Stimulated activated CD8-positive, alpha-beta memory T cell treated with anti-CD3 and anti-CD28 coated beads, Interleukin-4, amount 100 ng/mL, for 4 hours (primary cell): ENCODE measurements at places on chromosomes 4 and X.

DNA sequence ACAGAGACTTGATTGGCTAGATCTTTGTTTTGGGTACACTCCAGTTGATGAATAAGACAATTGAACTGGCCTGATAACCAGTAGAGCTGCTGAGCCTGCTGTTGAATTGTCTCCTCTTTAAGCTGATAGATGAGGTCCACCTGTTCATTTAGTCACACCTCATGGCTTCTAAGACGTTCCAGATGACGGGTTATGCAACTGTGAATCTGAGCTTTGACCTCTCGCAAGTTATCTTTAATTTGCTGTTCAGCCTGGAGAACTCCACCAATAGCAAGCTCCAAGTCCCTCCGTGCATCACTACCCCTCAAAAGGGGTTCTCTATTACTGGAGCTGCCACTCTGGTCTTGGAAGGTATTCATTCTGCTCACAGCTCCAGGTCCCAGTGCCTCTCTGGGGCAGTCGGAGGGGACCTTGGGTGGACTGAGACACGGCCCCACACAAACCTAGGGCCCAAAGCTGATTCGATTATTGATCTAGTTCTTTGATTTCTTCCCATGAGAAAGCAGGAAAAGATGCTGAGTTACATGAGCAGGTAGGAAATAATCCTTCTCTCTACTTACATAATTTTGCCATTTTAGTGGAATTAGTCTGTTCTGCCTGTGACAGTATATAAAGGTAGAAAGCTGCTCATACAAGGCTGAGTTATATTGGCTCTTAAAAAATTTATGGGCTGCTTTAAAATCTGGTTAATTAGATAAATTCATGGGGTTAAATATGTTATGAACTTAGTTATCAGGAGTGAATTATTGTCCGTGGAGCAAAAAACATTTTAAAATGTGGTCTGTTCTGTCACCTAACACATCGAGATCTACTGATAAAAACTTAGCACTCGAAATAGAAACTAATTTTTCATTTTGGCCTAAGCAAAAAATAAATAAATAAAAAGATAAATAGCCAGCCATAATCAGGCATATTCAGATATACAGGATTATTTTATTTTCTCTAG, 6.8 kb downstream of the MMAA start:
- no peak for DNase-seq

GRCh38 chr4:57291911-57292310, 181.7 kb upstream of the IGFBP7 start:
- no peak for DNase-seq

- no peak for DNase-seq
Observed at GRCh38 chrX:54807524-54808108, at the start of gene MAGED2. TSS of gene MAGED2 (plus strand) at chrX:54807745. CDS start at chrX:54809332, 1,587 bp downstream.

DNA sequence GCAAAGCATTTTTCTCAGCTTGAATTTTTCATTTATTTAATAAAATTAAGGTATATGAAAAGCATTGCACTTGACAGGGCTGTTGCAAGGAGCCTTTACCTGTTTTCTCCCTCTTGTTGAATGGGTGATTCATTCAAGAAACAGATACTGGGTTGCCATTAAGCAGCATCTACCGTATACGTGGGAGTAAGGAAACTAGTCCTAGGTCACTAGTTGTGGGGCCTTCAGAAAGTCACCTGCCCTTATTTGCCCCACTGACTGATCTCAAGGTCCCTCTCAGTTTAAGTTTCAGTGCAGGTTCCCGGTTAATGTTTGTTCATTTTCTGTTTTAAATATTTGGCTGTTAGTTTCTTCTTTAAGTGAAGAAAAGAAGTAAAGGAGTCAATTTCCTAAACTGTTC, 34.0 kb downstream of the LHFPL1 start:
- DNase-seq, result no peak

DNA sequence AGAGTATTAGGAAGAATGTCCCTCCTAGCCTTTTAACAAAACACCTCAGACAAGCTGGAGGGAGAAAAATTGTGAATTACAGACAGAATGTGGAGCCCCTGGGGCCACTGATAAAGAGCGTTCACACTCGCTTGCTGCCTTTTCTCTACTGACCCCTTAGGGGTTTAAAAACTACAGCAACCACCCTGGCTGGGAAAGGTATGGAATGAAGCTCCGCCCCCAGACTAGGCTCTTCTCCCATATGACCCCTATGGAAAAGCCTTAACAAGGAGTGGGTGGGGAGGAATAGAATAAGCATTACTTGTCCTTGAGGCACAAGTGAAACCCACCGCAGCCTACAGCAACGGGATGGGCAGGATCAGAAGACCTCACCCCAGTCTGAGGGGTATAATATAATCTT, 26.3 kb downstream of the ANKRD50 start:
- no peak for DNase-seq

- no peak for DNase-seq
Observed at GRCh38 chr4:145381163-145381562, 100.5 kb upstream of the SMAD1 start.

GRCh38 chr4:22487328-22487727, 28.5 kb downstream of the ADGRA3 start:
- no peak for DNase-seq

GRCh38 chr4:167785523-167785922, 306.8 kb upstream of the ANXA10 start:
- no peak for DNase-seq

DNA sequence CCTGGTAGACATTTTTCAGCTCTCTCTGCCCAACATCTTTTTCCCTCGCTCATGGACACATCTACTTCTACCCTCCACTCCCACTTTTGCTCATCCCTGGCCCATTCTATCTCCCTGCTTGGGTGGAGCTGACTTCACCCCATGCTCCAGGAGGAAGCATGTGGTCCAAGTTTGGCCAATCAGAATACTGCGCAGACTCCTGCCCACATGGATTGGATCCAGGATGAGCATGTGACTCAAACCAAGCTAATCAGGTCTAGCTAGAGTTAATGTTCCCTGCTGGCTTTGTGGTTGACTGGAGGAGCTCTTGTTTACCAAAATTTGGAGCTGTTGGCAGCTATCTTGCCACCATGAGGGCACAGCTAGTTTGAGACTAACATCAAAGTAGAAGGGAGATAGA, 22.7 kb downstream of the SMIM20 start:
- no peak for DNase-seq

DNA sequence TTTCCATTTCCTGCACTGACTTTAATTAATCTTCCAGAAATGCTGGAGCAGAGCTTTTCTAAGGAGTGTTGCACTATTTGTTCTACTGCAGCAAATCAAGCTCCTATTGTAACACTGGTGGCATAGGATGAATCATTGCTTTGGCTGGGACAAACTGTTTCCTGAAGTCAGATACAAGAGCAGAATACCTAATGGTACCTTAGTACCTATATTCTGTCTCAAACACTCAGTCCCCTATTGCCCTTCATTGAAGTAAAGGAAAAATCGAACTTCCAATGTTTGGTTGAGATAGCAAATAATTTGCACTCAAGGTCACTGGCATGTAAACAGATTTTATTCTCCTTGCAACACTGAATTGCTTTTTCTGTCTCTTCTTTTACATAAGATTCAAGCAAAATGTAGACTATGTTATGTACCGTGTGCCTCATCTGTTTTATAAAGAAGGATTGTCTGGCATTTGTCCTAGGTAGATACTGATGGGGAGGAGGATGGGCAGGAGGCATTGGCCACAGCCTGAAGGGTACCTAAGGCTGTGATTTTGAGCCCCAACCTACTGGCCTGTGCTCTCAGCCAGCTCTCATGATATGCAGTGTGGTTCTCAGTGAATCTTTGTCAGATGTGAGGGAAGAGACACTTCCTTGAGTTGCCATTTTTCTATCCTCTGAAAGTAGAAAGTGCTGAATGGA, 141.6 kb downstream of the AASDH start:
- no peak for DNase-seq

GRCh38 chr4:153211986-153212728, 7.9 kb downstream of the TRIM2 start:
- no peak for DNase-seq

GRCh38 chrX:15465347-15465746, 27.8 kb downstream of the PIR start:
- no peak for DNase-seq

DNA sequence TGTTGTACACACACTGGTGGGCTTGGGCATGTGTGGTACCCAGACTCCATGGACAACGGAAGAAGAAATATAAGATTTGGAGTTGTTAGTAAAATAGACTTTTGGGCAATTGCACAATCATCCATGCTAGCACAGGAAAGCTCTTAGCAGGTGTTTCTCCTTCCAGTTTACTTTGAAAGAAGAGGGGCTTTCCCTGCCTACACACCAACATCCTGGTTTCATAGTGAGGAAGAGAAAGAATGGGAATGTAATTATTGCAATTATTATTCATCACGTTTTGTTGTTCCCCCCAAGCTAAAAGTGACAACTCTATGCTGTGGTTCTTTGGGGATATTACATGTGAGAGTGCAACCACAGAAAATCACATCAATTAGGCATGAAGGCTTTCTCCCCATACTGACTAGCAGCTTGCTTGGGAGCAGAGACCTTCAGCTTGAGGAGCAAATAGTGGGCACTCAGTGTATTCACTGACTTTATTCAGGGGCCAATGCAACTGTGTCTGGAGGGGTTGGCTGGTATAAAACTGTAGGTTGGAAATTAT, 57.2 kb upstream of the PUDP start:
- DNase-seq, result no peak

DNA sequence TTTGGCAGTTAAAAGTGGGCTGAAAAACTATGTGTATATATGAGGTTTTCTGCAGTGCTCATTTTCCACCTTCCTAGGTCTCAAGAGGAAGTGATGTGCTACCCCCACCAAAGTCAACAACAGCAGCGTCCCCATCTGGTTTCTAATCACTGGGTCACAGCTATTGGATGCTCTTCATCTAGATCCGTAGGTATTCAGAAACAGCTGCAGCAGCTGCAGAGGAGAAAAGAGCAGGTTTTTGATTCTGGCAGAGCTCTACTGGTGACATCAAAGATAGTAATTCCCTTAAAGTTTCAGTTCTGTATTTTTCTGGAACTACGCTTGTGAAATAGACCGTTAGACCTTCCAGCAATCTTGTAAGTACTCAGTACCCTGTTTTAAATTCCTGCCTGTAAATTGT, 5.8 kb upstream of the GUCY2F start:
- no peak for DNase-seq

DNA sequence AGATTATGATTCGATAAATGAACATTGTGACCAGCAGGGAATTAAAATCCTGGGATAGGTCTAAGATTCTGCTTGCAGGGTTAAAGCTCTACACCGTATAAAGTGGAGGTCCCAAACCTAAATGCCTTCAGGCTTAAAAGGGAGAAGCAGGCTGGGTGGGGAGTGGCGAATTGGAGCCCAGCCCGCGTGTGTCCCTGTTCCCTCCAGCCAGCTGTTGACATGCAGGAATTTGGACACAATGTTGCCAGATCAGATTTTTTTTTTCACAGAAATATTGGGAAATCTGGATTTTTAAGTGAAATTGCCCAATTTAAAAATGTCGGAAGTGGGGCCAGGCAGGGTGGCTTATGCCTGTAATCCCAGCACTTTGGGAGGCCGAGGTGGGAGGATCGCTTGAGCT, 60.5 kb downstream of the ELF4 start:
- DNase-seq, result no peak

GRCh38 chr4:41012293-41012692, 202.0 kb downstream of the APBB2 start:
- DNase-seq, result no peak

- no peak for DNase-seq
Observed at GRCh38 chr4:152454398-152455011, 81.4 kb downstream of the FBXW7 start.

DNA sequence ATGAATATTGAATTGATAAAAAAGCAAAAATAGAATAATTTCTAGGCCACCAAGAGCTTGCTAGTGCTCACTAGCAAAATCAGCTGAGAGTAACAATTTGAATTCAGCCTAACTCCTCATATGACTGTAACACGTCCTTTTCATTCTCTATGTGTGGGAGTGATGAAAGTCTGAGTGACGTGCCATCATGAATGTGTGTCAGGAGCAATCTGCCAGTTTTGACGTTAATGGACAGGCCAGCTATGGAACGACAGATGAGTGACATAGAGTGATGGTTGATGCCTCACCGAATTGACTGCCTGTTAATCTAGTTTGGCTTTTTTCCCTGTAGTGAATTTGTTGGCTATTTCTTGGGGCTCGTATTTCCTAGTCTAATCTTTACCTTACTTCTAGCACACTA, 200.7 kb downstream of the TLL1 start:
- DNase-seq, result no peak

DNA sequence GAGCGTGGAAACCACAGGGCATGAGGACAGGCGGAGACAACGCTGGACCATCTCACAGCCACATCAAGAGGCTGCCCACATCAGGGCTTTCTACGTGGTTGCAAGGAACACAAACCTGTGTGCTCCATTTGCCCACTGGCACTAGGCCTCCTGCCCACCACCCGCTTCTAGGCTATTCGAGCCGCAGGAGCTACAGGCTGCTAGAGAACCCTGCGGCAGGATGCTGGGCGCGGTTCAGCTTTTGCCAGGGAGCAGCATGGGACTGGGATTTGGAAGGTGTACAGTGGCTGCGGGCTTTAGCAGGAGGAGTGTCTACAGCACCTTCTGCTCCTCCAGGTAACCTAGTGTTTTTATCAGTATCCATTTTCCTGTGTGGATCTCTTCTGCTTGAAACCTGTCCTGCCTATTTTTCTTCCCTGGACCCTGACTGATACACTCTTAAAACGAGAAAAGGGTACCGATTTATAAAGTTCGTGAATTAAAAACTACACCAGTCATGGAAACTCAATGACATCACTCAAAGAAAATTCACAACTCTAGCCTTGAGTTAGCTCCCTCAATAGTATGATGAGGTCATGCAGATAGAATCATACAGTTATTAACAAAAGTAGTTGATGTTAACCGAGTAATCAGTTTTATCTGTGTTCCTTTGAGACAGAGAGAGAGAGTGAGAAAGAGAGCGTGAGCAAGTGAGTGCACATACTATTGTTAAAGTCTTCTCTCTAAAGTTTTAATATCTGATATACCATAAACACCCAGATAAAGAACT, 12.8 kb downstream of the NOP14 start:
- no peak for DNase-seq

DNA sequence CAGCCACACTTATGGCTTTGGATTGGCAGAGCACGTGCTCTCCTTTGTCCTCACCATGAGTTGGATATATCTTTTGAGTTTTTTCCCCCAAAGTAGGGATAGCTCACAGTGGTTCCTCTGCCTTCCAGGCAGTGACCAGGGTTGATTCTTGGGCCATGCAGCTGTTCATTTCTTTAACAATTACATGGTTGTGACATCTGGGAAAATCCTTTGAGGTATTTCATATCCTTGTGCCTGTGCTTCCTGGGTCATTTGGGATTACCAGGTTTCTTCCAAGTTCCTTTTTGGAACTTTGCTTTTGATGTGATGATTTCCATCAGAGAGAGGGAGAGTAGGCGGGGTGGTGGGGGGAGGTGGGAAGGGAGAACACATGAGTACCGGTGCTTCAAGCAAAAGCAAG, 15.6 kb downstream of the BCORL1 start:
- DNase-seq, result no peak

DNA sequence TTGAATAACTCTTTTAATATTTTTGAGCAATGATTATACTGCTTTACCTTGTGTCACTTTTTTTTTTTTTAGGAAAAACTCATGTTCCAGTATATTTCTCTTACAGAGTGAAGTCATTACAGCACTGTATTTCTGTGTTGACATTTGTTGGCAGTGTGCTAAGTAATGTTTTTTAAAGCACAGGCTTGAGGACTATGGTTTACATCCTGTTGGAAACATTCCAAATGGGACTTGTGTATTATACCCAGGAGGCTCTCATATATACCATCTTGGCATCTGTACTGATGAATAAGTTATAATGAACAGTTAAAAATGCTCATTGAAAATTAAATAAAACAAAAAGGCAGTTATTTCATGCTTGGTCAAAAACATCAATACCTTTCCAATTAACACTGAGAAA, 33.8 kb downstream of the CEP44 start:
- DNase-seq, result no peak

- no peak for DNase-seq
Observed at GRCh38 chrX:12411831-12412230, 273.6 kb downstream of the FRMPD4 start.
